ENCODE measurements at places on chromosomes 2 and 18.

GRCh38 chr2:189192766-189193165, 13.2 kb upstream of the COL5A2 start:
- DNase-seq: no peak

GRCh38 chr2:132876745-132877391, 206.9 kb upstream of the LYPD1 start:
- DNase-seq: no peak

- DNase-seq: no peak
Observed at GRCh38 chr2:46780801-46781445, 134.7 kb downstream of the MCFD2 start.

DNA sequence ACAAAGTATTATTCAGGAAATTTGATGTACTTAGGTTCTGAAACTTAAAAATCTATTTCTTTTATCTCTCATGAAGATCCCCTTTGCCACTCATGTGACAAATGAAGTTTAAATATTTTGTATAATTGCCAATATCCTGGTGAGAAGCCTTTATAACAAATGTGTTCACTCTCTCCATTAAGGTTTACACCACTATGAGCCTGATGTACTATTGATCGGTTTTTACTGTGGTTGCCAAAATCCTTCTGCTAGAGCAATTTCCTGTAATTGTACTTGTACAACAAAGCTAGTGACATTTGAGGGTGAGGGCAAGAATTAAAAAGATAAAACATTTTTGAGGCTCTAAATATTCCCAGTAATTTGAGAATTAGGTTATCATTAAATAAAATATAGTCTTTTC, 222.3 kb upstream of the CDH19 start:
- no peak for DNase-seq

Data from cortex of kidney (tissue), 1 donor.